Tibial nerve (tissue), 4 donors: ENCODE measurements at places on chromosomes 7 and 10.

- no peak overlapping the region for H3K4me3 ChIP-seq
- DNase-seq: no peak
- peaks cover 3% of the 10 kb centered on the region for H3K4me1 ChIP-seq
- no peak overlapping the region for H3K27ac ChIP-seq
- no peaks in the 10 kb centered on the region for H3K27me3 ChIP-seq
These were observed 31.3 kb upstream of the GJD4 start for GRCh38 chr10:35573796-35574195.

DNA sequence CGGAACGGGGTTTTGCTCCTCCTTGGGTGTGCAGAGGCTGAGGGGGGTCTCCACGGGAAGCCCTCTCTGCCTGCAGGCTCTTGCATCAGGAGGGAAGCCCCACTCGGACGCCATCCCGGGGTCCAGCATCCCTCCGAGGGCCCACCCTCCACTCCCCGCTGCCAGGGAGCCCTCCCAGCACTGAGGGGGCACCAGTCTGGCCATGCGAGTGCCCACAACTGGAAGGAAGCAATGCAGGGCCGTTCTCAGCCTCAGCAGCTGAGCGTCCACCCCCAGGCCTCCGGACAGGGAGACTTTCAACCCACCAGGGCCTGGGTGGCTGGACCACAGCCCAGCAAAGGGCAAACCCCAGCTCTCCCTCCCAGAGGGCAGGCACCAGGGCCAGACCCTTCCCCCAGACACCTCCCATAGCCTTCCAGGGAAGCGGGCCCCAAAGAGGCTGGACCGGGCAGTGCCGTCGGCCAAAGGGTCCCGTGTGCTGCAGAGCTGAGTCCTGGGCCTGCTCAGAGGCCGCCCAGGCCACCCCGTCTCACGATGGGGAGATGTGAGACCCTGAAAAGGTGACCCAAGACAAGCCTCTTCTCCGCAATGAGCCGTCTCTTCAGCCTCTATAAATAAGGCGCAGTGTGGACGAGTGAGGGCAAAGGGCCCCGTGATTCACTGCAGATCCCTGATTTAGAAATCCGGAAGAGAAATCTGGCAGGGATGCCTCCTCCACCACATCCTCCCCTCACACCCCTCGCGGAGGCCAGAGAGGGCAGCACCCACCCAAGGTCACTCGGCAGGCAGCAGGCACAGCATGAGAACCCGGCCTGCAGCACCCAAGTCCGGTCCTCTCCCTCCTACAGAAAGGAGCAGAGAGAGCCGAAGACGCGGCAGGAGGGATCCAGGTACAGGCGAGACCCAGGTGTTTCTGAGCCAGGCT is 81.9 kb upstream of the DNAAF5 start:
- no peaks in the 10 kb centered on the region for H3K4me1 ChIP-seq
- H3K27ac ChIP-seq: no peak overlapping the region
- DNase-seq: no peak
- no peaks in the 10 kb centered on the region for H3K36me3 ChIP-seq

GRCh38 chr10:131464789-131465188 is 153.3 kb upstream of the TCERG1L start:
- H3K4me1 ChIP-seq: no peaks in the 10 kb centered on the region
- no peak overlapping the region for H3K27ac ChIP-seq
- no peak overlapping the region for H3K4me3 ChIP-seq
- no peaks in the 10 kb centered on the region for H3K36me3 ChIP-seq
- no peaks in the 10 kb centered on the region for H3K27me3 ChIP-seq
- no peak for DNase-seq

DNA sequence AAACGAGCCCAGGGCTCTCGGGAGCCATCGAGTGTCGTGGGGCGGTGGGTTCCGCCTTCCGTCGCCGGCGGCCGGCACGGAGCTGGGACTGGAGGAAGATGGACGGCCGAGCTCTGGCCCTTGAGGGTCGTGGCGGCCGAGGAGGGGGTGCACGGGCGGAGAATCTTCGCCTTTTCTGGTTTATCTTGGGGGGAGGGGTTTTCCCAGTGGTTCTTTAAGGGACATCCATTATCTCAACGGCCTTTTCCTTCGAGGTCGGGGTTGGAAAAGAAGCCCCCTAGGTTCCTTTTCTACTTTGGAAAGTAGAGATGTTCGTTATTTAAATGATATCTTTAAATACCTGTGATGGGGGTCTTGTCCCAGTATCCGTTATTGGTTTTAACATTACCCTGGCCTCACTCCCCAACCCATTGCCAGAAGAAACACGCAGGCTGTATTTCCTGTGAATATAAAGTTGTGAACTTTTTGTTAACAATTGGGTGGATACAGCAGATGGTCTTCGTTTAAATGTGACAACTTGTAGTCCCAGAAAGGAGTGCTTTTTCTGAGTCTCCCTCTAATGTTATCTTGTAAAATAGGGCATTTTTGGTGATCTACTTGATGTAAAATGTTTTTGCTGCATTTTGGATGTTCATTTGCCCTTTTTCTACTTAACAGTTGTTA is 765 bp downstream of the CCAR1 start:
- peaks cover 4% of the 10 kb centered on the region for H3K36me3 ChIP-seq
- H3K27ac ChIP-seq: peak overlapping the region; percentile 90
- H3K27me3 ChIP-seq: no peaks in the 10 kb centered on the region

GRCh38 chr10:75283671-75284470 is 48.1 kb upstream of the COMTD1 start:
- H3K4me1 ChIP-seq: peaks cover 5% of the 10 kb centered on the region
- DNase-seq: no peak
- no peaks in the 10 kb centered on the region for H3K36me3 ChIP-seq
- H3K27me3 ChIP-seq: no peaks in the 10 kb centered on the region

- H3K4me3 ChIP-seq: no peak overlapping the region
- H3K27ac ChIP-seq: no peak overlapping the region
- H3K36me3 ChIP-seq: no peaks in the 10 kb centered on the region
- H3K27me3 ChIP-seq: no peaks in the 10 kb centered on the region
- no peak for DNase-seq
- no peaks in the 10 kb centered on the region for H3K4me1 ChIP-seq
These were observed 1094.6 kb downstream of the GATA3 start for GRCh38 chr10:9149134-9149533.
